ENCODE measurements at places on chromosomes 1 and 21.

- DNase-seq, result no peak
These were observed 24.2 kb upstream of the ATP6V1G3 start for GRCh38 chr1:198564716-198565115.

- no peak for DNase-seq
These were observed 2.0 kb downstream of the KCNE2 start for GRCh38 chr21:34365809-34366208.

DNA sequence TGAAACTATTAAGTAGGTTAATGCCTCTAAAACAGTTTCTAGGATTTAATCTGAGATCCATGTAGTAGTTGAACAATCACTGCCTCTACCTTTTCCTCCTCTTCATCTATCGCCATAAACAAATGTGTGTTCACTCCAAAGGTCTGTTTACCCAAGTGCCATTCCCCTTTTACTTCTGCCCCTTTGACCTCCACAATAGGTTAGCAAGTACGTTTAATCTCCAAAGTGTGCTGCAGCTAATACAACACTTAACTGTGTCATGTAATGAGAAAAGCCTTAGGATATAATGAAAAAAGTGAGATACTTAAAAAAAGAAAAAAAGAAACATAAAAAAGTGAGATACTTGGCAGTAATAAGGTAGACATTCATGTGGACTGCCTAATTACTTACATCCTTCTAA lies 28.2 kb downstream of the GPBP1L1 start:
- no peak for DNase-seq

GRCh38 chr1:162722036-162722435 lies 68.5 kb upstream of the HSD17B7 start:
- peak; percentile 90 for DNase-seq

DNA sequence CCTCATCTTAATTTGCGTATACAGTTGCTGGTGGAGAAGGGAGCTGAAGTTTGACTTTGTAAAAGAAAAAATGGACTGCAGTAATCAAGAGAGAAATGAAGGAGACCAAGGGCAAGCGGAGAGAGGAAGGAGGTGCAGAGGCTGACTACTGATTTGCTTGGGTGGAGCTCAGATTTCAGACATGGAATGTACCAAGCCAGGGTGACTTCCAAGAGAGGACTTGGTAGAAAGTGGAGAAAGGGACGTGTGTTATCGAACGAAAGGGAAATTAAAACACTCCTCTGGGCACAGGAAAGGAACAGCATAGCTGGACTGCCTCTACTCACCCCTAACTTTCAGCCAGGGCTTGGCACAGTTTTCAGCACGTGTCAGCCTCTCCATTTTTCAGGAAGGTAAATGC lies 15.1 kb upstream of the HEATR1 start:
- no peak for DNase-seq

GRCh38 chr1:242187171-242187570 lies 188.3 kb upstream of the MAP1LC3C start:
- DNase-seq, result no peak

GRCh38 chr1:161884475-161884874 lies 118.4 kb downstream of the ATF6 start:
- DNase-seq, result no peak

DNA sequence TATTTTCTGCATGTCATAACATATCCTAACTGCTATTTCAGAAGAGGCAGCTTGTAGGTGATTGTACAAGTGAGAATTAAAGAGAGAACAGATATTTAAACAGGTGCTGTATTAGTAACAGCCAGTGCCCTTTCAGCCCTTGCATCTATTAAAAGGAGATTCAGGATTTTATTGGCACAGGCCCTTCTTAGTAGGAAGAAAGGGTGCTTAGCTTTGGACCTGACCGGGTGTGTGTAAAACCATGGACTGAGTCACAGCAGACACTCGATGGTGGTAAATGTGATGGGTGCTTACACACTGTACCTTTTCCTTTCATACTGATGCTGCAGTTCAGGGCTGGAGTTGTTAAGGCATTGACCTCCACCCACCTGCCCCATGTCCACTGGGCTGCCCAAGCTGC lies 12.7 kb upstream of the CD101 start:
- no peak for DNase-seq

- peak; percentile 51 for DNase-seq
These were observed 30.4 kb upstream of the GNG12 start for GRCh38 chr1:67863637-67864036.

- DNase-seq, result no peak
These were observed 5.9 kb upstream of the DHX9 start for GRCh38 chr1:182833271-182833670.

- no peak for DNase-seq
These were observed 42.9 kb downstream of the CASQ2 start for GRCh38 chr1:115725600-115725999.

- DNase-seq, result no peak
These were observed 1.4 kb upstream of the TNR start for GRCh38 chr1:175744833-175745232.

- DNase-seq, result no peak
These were observed 85.1 kb downstream of the PLPP3 start for GRCh38 chr1:56494306-56494705.

DNA sequence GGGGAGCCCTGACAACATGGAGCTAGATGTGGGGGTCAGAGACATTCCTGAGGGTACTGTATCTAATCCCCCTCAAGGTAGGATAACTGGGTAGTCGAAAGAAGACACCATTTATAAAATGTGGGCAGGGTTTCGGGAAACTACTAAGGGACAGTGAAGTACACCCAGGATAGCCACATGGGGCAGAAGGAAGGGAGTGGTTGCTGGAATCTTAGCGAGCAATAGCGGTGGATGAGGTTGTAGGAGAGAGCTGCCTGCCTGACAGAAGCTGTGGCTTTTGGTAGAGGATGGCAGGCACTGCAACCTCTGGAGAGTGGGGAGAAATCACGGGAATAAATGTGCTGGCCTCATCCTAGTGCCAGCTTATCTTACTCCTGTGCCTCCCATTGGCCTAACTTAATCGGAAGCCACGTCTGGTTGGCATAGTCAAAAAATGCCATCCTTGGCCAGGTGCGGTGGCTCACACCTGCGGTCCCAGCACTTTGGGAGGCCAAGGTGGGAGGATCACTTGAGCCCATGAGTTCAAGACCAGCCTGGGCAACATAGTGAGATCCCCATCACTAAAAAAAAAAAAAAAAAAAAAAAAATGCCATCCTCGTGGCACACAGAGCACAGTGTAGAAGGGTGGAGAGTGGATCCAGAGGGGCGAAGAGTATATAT lies 23.4 kb upstream of the MAPKAPK2 start:
- DNase-seq, result no peak

GRCh38 chr1:26730695-26731094 lies 34.9 kb downstream of the ARID1A start:
- DNase-seq, result no peak

- no peak for DNase-seq
These were observed 592 bp downstream of the ZNF692 start for GRCh38 chr1:248858096-248858890.

- no peak for DNase-seq
These were observed 360.1 kb upstream of the PLXNA2 start for GRCh38 chr1:208604295-208604694.

GRCh38 chr1:28309702-28310101 lies 19.1 kb upstream of the MED18 start:
- DNase-seq, result no peak

DNA sequence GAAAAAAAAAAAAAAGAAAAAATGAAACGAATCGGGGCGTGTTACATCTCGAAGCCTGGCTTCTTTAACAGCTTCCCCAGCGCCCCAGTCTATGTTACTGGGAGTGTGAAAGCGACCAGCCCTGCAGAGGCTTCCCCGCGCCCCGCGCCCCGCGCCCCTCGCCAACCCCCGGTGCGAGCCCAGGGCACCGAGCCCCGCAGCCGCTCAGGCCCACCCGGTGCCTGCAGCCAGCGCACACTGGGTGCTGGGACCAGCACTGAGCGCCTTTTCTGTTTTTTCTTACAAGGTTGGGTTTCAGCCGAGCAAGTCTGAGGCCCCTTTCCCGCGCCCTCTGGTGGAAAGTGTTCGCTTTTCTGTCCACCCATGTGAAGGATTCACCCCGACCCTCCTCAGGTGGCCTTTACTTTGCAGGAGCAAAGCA lies 42.1 kb upstream of the ZNF496 start:
- DNase-seq, result peak; percentile 19

- no peak for DNase-seq
These were observed 10.8 kb downstream of the RAB7B start for GRCh38 chr1:205992218-205992882.

DNA sequence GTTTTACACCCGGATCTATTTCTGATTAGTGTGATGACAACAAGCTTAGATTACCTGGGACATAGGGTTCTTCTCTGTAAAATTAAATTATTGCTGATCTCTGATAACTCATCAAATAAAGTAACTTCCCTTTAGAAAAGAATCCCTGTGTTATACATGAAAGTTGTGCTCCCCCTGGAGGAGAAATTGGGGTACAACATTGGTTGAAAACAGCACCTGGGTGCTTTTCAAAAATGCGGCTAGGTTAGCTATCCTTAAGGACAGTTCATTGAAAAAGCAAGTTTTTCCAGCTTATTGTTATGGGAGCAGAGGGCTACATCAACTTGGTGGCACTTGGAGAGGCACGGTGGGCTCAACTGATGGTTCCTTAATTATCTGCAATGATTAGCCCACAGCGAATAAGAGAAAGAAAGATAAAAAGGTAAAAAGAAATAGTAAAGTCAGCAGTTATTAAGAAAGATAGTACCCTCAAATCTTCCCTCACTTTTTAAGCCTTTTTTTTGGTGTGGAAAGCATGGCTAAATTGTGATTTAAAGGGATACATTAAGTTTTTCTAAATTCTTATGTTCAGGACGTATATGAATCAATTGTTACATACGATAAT lies 97.8 kb downstream of the FMN2 start:
- peak; percentile 49 for DNase-seq

- peak; percentile 76 for DNase-seq
These were observed 8.1 kb upstream of the TMEM183A start for GRCh38 chr1:202998836-202999750.

DNA sequence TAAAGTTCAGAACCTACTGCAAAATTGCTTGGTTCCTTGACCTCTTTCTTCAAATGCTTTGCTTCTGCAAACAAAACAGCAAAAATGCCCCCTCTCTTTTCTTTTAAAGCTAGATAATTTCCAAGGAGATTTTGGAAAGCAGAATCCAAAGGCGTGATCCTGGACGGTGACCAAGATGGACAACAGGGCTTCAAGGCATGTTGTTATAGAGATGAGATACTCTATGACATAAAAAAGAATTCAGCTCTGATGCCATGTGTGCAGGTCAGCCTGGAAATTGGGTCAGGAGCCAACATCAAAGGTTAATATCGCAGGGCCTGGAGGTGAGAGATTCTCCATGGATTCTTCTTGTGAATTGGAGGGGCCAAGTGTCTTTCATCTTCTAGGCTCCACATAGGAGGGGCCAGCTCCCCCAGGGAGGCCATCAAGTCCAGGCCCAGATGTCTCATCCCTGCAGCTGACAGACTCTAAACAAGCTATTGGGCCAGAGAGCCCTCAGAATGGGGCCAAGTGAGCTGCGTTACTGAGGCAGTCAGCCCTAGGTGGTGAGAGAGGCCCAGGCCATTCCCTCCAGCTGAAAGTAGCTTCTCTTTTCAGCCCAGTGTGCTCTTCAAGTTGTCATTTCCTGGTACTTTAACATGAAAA lies 45.5 kb downstream of the NMNAT2 start:
- DNase-seq, result no peak

DNA sequence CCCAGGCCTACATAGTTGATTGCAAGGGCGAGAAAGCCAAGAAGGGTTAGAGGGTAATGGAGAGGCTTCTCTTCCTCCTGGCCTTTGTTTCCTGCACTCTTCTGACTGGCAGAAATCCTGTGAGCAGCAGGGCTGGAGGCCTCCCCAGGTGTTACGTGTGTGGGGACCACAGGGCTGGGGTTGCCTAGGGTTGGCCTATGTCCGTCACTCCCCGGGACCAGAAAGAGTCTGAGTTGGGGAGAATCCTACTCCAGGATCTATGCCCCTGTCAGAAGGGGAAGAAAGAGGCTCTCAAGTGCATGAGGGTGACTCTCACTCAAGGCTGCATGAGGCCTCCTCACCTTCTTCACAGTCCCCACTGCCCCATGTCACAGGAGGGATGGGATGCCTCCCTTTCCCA lies 38.5 kb downstream of the IGFN1 start:
- no peak for DNase-seq

GRCh38 chr1:243672539-243673074 lies 177.4 kb downstream of the AKT3 start:
- DNase-seq, result no peak

DNA sequence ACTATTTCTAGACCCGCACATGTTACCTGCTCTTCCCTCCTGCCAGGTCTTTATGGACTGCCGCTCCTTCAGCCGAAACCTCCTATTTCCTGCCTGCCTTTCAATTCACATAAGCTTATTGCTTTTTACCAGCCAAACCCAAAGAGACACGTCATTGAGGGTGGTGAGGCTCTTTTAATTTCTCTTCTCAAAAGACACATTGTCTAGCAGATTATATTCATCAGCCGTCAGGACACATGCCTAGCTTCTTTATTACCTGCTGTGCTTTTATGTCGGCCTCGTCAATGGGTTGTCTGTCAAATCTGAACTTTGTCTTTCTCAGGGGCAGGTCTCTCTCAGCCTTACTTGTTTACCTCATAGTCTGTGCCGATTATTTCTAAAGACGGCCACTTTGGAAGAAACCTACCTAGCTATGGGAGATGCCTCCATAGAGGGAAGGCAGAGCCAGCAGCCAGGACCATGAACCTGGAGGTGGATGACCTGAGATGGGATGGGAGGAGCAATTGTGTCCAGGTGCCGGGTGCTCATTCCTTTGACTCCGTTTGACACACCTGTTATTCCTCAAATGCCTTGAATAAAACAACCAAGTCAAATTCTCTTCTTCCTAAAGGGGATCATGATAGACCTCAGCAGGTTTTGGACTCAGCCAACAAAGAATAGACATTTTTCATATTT lies 42.0 kb downstream of the ZBTB18 start:
- DNase-seq, result peak; percentile 61

GRCh38 chr1:20721117-20722061 lies 3.6 kb upstream of the KIF17 start:
- no peak for DNase-seq

DNA sequence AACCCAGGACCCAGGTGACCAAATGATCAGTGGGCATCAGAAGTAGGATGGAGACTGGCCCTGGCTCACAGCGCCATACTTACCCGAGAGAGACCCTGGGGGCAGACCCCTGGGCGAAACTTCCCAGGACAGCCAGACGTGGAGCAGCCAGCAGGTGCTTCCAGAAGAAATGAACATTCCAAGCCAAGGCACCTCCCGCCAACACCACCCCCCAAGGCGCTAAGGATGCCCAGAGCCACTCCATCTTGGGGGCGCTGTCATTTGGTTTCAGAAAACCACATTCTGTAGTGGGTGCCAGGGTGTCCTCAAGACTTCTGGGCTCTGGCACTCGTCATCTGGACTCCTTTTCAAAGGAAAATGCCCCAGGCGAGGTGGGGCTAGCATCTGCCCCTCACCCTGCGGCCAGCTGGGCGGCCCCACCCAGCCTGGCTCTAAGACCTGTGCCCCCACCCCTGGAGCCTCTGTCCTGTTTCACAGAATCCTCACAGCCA lies 98.8 kb downstream of the RIPK4 start:
- no peak for DNase-seq

DNA sequence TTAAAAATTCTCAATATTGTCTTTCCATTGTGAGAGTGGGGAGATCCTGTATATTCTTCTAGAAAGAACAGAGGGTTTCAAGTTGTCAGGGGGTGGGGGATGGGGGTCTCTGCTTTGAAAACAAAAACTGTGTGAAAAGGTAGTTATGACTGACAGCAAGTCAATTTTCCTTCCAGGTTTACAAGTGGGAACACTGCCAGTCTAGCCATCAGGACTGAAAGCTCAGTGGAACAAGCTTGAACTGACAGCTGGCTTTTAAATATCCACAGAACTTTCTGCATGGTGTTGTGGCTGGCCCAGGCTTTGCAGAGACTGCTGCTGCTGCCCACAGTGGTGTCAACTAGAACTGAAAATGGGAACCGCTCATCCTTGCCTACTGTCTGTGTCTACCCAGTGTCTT lies 162.6 kb downstream of the TNR start:
- DNase-seq, result no peak
